ENCODE measurements at places on chromosomes 2 and 18.

GRCh38 chr2:88751768-88752167 is 60.3 kb downstream of the RPIA start:
- DNase-seq: no peak

DNA sequence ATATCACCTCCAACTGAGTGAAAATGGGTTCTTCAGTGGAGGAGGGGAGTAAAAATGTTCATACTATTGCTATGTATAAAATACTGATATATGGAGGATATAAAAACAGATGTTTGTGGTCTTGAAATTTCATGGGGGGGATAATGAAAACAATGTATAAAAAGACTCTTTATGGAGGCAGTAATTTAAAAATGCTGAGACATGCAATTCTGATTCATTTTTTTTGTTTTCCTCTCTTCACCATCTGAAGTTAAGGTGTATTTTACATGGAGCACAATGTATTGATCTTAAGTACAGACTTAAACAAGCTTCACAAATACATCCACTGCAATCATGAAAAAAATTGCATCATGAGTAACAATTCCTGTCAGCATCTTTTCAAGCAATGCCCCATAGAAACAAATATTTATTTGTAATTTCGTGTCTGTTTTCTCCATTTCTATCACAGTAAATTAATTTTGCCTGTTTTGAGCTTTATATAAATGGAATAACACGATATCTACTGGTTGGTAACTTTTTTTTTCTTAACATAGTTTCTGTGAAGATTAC is 393.2 kb upstream of the ZNF804A start:
- DNase-seq: no peak

DNA sequence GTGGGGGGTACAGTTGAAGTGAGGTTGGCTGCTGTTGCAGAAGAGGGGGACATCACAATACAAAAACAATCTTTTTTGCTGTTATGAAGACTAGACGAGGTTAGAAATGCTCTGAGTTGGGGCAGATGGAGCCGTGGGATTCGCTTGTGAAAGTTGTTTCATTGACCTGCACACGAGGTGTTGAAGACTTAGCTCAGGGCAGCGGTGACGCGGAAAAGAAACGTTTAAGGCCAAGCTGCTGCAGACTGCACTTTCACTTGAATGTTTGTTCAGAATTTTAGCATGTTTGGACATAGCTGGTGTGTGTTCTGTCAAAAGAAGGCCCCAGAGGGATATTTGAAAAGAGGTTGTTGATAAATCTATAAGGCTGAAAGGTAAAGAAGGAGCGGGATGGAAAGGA is 46.3 kb downstream of the MTCL1 start:
- DNase-seq: no peak

- no peak for DNase-seq
These were observed 25.5 kb upstream of the ZCCHC2 start for GRCh38 chr18:62497190-62497772.

- no peak for DNase-seq
These were observed 123.5 kb downstream of the ALK start for GRCh38 chr2:29797916-29798315.

GRCh38 chr2:84906108-84906899 is 848 bp downstream of the TMSB10 start:
- DNase-seq: no peak

DNA sequence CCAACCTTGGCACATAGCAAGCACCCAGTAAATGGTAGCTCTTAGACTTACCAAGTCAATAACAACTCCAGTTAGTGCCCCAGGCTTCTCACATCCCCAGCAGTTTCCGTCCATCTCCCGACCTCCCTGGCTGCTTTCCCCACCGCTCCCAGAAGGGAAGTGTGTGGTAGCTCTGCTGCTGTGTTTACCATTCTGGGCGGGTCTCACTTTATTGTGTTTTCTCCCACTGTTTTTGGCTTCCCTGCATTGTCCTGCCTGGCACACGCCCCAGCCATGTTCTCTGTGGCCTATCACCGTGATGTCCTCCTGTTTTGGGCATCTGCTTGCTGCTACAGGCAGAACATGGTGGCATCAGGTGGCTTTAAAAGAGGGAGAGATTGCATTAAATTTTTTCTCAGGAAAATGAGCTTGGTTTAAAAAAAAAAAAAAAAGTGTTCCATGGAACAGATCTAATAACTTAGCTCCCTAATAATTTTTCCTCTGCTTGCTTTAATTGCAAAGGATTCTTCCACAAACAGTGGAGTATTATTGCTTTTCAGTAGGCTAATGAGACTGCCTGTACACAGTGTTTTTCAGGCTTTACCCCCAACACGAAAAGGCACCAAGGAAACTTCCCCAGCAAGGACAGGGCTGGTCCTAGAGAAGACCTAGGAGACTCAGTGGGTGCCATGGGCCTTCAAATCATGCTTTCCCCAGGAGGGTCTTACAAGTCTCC is 8.0 kb upstream of the COX7A2L start:
- no peak for DNase-seq

DNA sequence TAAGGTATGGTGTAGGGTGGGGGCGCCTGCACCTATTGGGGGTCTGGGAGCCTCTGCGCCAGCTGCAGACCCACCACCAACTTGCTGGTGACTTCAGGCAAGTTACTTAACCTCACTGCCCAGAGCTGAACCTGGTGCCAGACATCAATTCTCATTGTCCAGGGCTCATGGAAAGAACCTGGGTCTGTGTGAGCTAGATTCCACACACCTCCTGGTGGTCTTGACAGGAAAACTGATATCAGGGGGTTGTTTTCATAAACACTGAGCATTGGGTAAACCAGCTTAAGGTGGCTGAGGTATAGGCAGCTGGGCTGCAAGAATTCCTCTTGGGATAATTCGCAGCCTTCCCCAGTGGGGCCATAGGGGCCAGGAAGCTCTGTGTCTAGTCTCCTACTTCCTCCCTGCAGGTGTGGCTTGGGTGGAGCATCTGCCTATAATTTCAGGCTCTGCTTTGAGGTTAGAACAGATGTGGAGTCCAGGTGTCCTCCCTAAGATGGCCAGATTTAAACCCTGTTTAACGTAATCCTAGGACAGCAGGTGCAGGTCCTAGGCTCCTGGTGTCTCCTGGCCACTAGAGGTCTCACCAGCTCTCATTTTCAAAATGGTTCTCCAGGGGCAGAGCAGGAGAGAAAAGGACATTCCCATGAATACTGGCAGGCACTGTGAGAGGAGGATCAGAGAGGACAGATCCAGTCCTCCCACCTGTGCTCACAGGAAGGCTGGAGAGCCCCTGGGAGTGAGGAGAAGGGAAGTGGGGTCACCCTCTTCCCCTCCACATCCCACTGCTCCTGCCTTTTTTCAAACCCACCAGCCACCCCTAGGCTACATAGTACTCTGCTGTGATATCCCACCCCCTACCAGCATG is 100.4 kb upstream of the SMAD2 start:
- no peak for DNase-seq

- DNase-seq: no peak
These were observed 162.2 kb downstream of the SLC39A10 start for GRCh38 chr2:195819276-195819675.

- DNase-seq: no peak
These were observed 129.3 kb upstream of the ACKR3 start for GRCh38 chr2:236440110-236440881.

DNA sequence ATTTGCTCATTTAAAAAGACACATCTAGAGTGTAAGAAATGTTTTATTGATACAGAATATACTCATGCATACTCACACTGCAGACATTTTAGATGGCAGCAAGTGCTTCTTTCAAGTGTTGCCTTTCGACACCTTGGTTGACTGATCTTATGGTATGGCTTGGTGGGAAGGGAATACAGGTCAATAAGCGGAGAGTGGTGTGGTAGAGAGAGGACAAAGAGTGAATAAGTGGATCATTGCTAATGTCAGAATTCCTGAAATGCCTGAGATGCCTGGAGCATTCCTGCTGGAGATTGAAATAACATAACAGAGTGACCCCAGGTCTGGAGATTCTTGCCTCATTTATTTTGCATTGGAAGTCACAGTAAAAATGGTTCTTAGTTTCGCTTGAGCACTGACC is 76.7 kb downstream of the RND3 start:
- no peak for DNase-seq

GRCh38 chr2:121095257-121096080 is 189.5 kb downstream of the TFCP2L1 start:
- DNase-seq: no peak
